ENCODE measurements at places on chromosomes 6 and 20.

- DNase-seq: no peak
These were observed 200 bp downstream of the ZBTB22 start for GRCh38 chr6:33317419-33317668.

DNA sequence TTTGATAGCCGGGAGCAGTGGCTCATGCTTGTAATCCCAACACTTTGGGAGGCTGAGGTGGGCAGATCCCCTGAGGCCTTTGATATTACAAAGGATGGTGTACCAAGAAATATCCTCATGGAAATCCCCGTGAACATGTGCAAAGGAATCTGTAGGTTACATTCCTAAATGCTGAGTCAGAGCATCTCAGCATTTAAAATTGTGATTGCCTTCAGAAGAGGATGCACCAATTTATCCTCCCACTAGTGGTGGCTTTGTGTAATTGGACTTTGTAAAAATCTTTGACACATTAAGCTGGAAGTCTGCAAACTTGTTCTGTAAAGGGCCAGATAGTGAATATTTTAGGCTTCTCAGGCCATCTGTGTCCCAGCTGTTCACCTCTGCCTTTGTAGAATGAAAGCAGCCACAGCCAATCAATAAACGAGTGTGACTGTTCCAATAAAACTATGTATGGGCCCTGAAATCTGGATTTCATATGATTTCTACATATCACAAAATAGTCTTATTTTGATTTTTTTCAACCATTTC lies 11.8 kb downstream of the TMEM14B start:
- DNase-seq: no peak

- no peak for DNase-seq
These were observed 46.7 kb downstream of the PFDN4 start for GRCh38 chr20:54254596-54254995.

DNA sequence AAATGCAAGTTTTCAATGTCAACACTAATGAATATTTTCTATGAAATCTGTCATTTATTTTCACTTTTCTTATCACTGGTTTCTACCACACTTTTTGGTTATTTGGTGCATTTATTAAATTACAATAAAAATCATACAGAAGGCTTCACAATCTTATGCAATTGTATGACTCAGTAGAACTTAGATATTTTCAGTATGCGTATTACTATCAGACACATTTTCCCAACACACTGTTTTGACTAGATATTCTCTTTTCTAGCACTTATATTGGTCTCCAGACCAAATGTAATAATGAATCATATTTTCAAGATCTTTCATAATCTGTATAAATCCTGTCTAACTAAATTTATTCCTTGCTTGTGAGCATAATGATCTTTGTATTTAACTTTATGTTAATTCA lies 74.1 kb downstream of the FAM83B start:
- DNase-seq: no peak

DNA sequence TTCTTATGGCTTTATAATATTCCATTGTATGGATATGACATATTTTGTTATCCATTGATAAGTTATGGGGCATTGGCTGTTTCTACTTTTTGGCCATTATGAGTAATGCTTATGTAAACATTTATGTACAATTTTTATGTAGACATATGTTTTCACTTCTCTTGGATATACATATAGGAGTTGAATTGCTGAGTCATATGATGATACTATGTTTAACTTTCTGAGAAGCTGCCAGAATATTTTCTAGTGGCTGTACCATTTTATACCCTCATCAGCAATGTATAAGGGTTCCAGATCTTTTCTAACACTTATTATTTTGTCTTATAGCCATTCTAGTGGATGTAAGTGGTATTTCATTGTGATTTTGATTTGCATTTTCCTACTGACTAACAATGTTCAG lies 23.1 kb downstream of the OTOR start:
- no peak for DNase-seq

DNA sequence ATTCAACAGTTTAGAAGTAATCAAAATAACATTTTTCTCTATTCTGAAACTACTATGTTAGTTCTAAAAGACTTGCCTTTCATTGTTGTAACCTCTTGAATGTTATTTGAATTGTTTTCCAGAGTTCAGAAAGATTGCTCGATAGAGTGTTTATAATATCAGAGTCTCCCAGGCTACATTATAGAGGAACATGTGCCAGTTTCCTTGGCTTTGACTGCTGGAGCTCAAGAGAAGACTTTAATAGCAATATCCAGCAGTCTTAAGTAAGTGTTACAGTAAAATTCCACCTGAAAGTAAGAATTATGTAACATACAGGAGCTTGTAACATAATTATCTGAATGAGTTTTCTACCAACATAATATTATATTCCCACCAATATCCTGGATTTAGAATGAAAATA lies 991.8 kb upstream of the ADGRB3 start:
- DNase-seq: no peak

DNA sequence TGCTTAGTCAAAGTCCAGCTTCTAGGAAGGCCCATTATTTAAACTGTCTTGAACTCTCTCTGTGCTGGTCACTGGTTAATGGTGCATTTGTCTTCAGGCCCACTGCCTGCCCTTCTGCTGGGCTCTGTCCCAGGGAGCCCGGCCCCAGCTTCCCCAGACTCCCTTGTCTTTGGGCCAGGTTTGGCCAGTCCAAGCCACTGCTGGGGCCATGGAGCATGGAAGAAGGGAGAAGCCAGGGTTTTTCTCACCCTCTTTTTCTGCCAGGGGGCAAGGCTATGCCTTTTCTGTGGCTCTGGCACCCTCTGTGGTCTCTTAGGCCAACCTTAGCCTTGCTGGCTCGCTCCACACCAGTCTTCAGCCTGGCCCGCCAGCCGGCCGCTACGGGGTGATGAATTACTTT lies 390.0 kb upstream of the SULF2 start:
- DNase-seq: no peak

DNA sequence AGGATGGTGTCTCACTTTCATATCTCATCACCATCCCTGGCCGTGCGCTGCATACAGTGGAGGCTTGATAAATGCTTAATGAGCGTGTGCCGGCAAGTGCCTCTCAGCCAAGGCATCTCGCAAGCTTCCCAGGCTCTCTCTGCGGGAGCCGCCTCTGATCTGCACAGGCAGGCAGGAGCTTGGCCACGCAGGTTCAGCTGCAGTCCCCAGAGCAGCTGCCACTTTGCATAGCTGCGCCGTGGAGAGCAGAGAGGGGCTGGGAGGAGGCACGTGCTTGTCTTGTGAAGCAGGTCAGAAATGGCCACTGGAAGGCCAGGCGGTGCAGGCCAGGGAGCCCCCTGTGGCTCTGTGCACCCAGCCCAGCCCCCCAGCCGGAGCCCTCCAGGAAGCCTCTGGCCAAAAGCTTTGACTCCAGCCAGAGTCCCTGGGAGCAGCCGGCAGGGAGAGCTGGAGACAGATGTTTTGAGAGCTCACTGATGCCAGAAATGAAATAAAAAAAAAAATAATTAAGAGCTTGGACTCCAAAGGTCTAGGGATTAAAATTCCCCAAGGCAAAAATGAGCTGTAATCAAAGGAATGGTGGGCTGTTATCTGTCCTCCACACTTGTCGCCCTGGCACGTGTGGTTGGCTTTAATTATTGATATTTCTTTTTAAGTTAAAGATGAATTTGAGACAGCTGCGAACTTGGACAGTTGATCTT lies 377.0 kb downstream of the CDH4 start:
- no peak for DNase-seq

DNA sequence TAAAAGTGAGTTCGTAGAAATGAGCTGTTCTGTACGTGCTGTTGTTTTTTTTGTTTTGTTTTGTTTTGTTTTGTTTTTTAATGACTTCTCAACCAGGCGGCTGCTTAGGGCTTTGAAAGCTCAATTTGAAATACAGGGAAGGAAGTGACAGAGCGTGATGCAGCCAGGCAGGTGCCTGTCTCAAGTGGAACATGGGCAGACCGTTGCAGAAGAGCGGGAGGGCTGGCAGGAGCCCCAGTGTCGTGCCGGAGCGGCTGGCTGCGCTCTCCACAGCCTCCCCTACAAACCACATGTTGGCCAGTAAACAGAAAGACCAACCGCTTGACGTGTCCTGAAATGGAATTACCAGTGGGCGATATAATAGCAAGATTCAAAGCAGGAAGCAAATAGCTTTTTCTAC lies 164.9 kb upstream of the RREB1 start:
- no peak for DNase-seq

DNA sequence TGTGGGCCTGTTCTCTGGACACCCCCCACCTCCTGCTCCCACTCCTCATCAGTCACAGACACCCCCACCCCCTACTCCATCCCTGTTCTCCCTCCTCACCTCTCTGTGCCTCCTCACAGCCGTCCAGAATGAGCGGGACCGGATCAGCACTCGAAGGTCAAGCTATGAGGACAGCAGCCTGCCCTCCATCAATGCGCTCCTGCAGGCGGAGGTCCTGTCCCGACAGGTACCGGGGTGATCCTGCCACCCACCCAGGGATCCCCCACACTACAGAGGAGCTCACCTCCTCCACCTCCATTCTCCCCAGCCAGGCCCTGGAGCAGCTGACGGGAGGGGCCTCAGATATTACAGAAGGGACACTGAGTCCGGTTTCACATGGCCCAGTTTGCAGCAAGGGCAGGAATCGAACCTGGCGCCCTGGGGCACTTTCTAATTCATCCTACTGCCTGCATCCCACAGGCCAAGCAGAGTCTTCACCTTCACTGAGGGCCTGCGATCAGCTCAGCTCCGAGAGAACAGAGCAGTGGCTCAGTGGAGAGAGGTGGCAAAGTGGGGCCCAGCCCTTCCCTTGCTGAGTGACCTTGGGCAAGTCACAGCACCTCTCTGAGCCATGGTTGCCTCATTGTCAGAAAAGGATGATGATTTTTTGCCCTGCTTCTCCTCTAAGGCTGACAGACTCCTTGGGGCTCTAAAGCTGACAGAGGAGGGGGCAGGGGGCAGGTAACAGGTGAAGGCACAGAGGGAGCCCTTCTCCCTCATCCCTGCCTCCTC lies 58.3 kb downstream of the HNF4A start:
- no peak for DNase-seq

- no peak for DNase-seq
These were observed 57.8 kb upstream of the TAB2 start for GRCh38 chr6:149259753-149260152.

- DNase-seq: no peak
These were observed 129.4 kb downstream of the TRIM27 start for GRCh38 chr6:28794175-28795002.

GRCh38 chr6:107458672-107459282 lies 587 bp downstream of the PDSS2 start:
- DNase-seq: peak; percentile 35

DNA sequence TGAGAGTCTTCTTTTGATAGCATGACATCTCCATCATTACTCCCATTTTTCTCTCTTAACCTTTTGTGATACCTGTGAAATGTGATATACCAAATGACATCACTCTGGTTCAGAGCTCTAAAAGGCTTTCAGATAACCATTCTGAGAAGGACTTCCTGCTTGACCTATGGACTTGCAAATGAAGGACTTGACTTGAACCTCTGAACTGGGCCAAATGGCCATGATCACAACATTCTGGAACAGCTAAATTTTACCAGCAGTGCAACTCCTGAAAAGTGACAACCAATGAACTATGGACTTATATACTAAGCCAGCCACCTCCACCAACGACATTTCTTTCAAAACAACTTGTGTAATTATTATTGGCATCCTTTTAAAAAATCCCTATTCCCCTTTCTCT lies 1085.8 kb upstream of the CITED2 start:
- no peak for DNase-seq

DNA sequence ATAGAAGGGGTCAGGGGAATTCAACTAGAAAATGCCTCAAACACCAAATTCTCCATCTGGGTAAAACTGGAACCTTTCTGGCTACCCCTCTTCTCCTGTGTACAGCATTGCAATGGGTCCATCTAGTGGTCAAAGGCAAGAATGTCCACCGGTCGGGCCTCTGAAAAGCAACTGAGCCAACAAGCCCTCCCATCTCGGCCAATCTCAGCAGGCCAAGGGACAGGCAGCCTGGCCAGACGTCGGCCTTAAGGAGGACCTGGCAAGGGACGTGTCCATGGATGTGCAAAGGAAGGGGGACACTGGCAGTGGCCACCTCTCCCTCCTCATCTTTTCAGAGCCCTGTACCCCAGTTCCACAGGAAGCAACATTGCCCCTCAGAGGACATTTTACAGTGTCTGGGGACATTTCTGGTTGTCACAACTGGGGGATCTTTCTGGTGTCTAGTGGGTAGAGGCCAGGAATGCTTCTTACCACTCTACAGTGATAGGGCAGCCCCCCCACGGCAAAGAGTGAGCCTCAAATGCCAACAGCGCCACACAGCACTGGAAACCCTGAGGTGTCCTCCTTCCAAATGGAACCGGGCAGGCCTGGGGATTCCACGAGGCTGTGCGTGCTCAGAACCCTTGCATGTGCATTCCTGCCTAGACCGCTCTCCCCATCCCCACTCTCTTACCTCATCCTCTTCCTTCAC lies 99.8 kb upstream of the FOXA2 start:
- peak; percentile 6 for DNase-seq

DNA sequence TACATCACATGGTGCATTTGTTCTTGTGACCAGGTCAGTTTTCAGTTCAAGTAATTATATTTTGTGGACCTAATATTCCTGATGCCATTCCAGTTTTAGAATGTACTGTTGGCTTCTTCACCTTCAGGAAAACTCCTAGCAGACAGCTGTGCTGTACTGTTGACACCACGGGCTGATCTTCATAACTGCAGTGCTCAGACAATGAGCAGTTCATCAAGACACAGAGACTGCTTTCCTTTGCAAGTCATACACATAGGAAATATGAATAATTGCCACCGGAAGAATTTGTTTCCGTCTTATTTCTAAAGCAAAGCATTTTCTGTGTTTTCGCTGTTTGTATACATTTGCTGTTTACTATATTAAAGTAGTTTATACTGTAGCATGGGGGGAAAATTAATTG lies 89.8 kb downstream of the C6orf118 start:
- no peak for DNase-seq
